ENCODE measurements at places on chromosomes 7 and 10.

DNA sequence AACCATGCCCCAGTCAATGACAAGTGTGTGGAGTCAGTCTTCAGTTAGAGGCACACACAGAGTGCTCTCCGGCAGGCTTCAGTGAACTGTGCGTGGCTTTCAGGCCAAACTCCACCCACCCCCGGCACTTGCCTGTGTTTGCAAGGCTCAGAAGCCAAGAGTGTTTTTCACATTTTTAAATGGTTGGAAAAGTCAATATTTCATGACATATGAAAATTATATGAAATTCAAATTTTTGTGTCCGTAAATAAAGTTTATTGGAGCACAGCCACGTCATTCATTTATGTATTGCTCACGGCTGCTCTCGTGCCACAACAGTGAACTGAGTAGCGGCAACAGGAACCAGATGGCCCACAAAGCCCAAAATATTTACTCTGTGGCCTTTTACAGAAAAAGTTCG is 104.7 kb downstream of the SFMBT2 start:
- no peak for DNase-seq

- DNase-seq: no peak
Observed at GRCh38 chr7:94630855-94631254, 25.1 kb downstream of the SGCE start.

DNA sequence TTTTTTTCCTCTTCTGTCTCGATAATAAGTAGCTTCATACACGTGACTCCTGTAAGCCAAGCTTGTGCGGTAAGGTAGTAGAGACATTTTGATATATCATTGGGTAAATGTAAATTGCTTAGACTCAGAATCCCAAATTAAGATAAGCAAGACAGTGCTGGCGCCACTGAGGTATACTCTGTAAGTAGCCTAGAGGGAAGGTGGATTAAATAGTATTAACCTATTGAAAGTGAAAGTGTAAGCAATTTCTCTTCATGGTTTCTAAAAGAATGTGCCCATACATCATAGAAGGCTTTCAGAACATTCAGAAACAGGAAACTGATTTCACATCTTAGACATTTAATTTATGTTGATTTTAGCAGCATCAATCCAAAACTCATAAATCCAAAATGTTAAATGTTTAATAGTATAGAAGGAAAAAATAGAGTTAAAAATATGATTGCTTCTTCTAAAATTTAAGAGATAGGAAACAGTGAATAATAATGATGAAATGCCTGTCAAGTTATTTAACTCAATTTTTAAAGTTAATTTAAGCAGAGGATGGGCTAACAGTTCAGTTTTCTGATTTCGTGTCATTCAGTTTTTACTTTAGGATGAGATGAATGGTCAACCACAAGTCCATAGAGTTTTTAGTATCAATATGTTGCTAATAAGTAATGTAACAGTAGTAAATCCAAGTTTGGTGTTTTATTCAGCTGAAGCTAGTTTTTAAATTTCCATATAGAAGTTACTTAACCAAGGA is 36.8 kb downstream of the LRRC72 start:
- DNase-seq: no peak

- no peak for DNase-seq
Observed at GRCh38 chr7:32318300-32319011, 171.7 kb downstream of the LSM5 start.

DNA sequence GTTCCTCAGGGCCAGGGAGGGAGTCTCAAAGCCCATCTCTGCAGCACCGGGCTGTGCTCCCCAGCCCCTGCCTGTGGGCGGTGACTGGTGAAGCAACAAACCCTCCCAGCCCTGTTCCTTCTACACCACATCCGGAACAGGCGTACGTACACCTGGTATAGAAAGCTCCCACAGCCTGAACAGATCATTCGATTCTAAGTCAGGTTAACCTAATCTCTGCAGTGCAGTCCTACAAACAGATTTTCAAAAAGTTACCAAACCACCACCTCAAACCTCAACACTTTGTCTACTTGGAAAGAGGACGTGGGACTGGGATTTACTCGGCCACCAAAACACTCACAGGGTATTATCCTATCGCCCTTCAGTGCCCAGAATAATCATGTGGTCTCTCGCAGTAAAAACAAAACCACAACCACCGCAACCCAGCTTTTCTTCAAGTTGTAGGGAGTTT is 238.4 kb downstream of the DIP2C start:
- peak; percentile 35 for DNase-seq

DNA sequence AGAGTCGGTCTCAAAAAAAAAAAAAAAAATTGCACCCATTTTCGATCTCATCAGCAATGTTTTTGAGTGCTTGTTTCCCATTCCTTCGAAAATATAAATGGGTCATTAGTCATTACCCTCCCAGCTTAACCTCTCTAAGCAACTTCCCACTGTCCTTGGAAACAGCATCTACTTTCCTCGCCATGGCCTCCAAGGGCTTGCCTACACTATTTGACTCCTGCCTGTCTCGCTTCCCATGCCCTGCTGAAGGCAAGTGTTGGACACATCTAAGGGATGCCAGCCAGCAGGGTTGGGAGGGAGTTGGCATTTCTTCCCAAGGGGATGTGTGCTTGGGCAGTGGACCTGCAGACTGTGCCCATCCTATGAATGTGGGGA is 12.7 kb upstream of the RHBDD2 start:
- DNase-seq: no peak

- DNase-seq: no peak
Observed at GRCh38 chr10:13834581-13835286, 248.0 kb downstream of the PRPF18 start.

DNA sequence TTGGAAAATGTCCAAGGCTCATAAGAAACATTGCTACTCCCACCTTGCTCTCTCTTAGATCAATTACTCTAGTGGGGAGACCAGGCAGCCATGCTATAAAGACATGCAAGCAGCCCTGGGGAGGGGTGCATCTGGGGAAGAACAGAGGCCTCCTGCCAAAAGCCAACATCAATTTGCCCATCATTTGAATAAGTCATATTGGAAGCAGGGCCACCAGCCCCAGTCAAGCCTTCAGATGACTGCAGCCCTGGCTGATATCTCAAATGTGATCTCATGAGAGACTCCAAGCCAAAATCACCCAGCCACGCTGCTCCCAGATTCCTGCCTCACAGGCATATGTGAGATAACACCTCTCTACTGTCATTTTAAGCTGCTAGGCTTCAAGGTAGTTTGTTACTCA is 157.5 kb upstream of the PDE1C start:
- no peak for DNase-seq

DNA sequence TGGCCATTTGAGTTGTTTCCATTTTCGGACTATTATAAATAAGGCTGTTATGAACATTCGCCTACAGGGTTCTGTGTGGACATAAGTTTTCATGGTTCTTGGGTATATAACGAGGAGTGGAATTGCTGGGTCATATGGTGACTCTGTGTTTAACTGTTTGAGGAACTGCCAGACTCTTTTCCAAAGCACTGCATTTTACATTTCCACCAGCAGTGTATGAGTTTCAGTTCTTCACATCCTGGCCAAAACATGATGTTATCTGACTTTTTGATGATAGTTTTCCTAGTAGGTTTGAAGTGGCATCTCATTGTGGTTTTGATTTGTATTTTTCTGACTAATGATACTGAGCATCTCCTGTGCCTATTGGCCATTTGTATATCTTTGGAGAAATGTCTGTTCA is 5.4 kb downstream of the SUV39H2 start:
- no peak for DNase-seq

GRCh38 chr7:130160455-130160854 is 44.8 kb downstream of the TMEM209 start:
- DNase-seq: no peak

DNA sequence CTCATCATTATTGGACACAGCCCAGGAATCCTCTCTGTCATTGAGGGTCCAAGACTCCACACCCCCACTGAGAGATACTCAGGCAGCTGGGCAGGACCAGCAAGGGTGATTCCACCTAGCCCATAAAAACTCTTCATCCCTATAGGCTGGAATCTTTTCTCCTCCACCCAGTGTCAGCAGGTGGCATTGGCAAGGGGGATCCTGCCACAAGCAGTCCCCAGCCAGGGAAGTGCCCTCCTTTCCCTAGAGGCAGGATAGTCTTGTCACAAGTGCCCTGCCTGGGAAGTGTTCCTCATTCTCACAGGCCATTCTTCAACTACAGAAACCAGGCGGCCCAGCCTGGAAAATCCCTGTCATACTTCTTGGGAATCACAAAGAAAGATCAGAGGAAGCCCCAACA is 533.6 kb downstream of the GRID1 start:
- no peak for DNase-seq

GRCh38 chr7:43779045-43779812 is 20.7 kb downstream of the BLVRA start:
- no peak for DNase-seq

GRCh38 chr7:2582006-2582735 is 23.4 kb downstream of the IQCE start:
- DNase-seq: no peak

DNA sequence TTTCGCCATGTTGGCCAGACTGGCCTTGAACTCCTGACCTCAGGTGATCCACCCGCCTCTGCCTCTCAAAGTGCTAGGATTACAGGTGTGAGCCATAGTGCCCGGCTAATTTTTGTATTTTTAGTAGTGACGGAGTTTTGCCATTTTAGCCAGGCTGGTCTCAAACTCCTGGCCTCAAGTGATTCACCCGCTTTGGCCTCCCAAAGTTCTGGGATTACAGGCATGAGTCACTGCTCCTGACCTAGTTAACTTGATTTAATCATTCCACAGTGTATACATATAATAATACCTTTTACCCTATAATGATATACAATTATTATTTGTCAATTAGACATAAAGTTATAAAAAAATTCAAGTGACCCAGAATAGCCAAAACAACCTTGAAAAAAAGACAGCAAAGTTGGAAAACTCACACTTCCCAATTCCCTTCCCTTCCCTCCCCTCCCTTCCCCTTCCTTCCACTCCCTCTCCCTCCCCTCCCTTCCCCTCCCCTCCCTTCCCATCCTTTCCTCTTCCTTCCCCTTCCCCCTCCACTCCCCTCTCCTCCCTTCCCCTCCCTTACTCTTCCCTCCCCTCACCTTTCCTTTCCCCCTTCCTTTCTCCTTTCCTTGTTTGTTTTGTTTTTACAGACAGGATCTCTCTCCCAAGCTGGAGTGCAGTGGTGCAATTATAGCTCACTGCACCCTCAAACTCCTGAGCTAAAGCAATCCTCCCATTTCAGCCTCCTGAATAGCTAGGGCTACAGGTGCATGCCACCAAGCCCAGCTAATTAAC is 14.8 kb upstream of the ZMIZ2 start:
- no peak for DNase-seq

DNA sequence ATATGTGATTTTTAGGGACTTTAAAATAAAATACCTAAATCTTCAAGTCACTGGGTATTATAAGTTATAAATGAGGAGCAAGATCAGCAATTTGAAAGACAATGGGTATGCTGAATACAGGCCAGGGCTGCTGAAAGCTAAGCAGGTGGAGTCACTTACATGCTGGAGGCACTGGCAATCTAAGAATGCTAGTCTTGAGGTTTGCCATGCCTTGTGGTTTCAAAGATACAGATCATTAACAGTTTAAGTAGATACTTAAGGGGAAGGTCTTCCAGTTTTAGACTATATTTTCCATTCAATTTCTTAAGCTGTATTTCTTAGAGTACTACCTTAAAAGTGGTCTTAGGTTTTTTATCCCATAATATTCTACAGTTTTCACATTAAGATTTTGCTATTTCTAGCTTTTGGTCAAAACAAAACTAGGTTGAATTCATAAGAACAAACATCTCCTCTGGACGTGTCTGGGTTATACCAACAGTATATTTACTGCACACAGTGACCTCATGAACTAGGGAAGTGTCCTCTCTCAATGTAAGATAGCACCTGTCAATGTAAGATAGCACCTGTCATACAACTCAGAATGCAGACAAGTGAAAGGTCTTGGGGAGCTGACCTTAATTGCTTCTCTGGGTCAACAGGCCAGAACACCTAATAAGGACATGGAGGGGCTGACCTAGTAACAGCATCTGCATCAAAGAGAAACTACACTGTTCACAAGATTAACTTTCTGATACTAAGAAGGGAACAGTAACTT is 2.0 kb downstream of the SRI start:
- no peak for DNase-seq

GRCh38 chr10:70191161-70191971 is 21.1 kb upstream of the SAR1A start:
- DNase-seq: no peak

- DNase-seq: no peak
Observed at GRCh38 chr10:51876503-51876902, 177.1 kb upstream of the CSTF2T start.

GRCh38 chr10:113498997-113499396 is 53.9 kb upstream of the HABP2 start:
- no peak for DNase-seq

- no peak for DNase-seq
Observed at GRCh38 chr7:124781907-124782734, 16.5 kb upstream of the GPR37 start.

DNA sequence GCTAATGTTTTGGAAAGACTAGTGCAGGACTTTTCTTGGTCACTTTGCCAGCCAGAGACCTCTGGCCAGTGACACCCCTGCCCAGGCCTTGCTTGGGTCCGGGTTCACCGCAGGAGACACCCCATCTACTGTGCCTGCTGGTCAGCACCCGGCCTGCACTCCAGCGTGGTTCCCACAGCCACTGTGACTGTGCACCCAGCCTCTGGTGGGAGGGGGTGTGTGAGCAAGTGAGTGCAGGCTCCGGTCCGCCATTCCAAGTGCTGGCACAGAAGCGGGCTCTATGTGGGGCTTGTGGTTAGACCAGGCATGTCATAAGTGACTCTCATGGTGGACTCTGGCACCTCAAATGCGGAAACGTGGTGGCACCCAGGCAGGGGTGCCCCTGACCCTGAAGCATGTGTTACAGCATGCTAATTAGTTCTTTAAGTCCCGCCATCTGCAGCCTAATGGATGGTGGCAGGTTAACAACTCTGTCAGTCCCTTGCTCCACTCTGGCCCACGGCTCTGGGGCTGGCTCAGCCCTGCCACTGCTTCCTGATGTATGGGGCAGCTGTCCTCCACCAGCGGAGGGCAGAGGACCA is 311.9 kb upstream of the HGF start:
- no peak for DNase-seq

GRCh38 chr7:92727755-92728154 is 108.6 kb downstream of the CDK6 start:
- DNase-seq: no peak

- DNase-seq: no peak
Observed at GRCh38 chr10:13346283-13347042, 1.6 kb downstream of the SEPHS1 start.
